ENCODE measurements at places on chromosomes 7 and 10.

DNA sequence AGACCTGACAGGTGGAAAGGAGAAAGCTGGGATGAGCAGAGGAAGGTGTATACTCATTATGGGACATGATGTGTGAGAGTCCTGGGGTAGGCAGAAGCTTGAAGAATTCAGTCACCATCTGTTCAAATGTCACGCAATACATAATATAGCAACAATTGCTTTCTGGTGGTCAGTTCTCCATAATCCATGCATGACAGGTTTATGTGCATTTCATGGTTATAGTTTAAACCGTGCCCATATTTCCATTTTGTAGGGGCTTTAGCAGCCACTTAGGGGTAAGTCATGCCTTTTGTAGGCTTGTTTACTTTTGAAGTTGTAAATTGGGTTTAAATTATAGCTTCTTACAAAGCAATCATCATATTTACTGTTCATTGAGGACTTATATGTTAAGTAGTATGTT is 158.8 kb downstream of the NXPH1 start:
- no peak for DNase-seq

DNA sequence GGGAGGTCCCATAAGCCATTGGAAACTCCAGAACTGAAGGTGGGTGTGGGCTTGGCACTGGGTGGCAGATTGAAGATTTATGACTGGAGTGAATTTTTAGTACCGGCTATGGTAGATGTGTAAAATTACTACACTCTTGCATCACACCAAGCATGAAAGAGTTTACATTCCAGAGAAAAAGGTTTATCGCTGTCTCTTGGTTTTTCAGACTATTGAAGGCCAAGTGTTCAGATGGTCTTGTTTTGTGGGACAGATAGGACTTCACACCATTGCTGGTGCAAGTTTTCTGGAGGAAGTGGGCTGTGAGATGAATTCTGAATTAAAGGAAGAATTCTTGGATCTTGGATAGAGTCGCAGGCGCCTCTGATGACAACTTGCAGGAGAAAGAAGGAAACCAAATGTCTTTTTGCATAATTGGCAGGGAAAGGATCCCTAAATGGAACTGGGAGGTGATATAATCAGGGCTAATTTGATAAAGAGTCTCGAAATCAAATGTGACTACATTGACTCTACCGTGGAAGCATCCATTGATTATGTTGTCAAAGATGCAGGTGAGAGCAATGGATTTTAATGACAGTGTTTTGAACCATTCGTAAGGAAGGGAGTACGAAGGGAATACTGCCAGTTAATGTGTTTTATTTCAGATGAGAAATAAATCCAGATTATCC is 14.2 kb upstream of the NMT2 start:
- no peak for DNase-seq

GRCh38 chr10:131199646-131200045 is 111.9 kb downstream of the TCERG1L start:
- DNase-seq: no peak

DNA sequence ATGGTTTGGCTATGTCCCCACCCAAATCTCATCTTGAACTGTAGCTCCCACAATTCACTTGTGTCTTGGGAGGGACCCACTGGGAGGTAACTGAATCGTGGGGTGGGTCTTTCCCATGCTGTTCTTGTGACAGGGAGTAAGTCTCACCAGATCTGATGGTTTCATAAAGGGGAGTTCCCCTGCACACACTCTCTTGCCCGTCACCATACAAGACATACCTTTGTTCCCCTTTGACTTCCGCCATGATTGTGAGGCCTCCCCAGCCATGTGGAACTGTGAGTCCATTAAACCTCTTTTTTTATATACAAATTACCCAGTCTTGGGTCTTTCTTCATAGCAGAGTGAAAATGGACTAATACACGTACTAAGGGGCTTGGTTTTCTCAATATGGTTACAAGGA is 106.7 kb downstream of the SFMBT2 start:
- DNase-seq: no peak

GRCh38 chr10:47147186-47147585 is 152.8 kb upstream of the GDF10 start:
- DNase-seq: no peak

Measured in non-pigmented ciliary epithelial cell (primary cell).